ENCODE measurements at places on chromosomes 5 and 9. TPM values are rescaled to one million over a fixed set of nuclear protein-coding genes. Genes with fewer than 3 reads are reported as not detected.

DNA sequence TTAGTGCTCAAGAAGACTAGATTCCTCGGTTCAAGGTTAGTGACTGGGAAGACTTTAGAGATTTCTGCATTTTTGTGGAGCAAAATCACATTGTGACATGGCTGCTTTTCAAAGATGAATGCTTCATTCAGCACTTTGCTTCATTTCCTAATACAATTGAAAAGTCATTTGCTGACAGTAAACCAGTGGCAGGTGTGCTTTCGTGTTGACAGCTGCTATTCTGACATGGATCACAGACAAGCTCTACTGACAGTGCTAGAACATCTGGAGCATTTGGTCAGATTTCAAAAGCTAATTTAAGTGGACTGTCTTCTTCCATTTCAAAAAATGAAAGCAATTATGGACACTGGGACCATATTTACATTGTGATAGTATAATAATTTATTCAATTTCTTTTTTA lies 1060.1 kb downstream of the PTPRD start:
- no peak for DNase-seq

Gene TAF11L10
- not detected for total RNA-seq

GRCh38 chr9:90904706-90905478 lies 103.3 kb downstream of the SYK start:
- no peak for DNase-seq

DNA sequence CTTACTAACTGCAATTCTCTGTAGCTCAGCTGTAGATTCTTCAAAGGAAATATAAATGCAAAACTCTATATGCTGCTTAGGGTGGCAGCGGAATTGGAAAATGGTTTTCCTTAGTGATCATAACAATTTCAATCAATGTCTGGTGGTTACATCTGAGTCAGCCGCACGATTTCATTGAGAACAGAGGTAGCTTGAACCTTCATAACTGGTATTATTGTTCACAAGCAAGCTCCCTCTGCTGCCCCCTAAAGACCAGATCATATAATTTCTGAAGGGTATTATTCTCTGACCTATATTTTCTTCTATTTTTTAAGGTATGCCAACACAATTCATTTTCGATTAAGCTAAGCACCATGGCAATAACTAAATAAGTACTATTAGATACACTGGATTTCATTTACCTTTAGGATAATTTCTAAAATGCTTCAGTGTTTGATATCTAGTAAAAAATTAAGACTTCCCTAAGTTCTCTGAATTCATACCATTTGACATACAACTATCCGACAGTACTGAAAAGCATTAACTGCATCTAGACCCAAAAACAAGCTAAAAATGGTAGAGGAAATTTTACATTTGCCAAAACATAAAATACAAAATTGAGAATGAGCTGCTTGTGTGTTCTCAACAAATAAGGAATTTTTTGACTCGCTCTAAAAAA lies 181.1 kb upstream of the SPEF2 start:
- peak; percentile 20 for DNase-seq

DNA sequence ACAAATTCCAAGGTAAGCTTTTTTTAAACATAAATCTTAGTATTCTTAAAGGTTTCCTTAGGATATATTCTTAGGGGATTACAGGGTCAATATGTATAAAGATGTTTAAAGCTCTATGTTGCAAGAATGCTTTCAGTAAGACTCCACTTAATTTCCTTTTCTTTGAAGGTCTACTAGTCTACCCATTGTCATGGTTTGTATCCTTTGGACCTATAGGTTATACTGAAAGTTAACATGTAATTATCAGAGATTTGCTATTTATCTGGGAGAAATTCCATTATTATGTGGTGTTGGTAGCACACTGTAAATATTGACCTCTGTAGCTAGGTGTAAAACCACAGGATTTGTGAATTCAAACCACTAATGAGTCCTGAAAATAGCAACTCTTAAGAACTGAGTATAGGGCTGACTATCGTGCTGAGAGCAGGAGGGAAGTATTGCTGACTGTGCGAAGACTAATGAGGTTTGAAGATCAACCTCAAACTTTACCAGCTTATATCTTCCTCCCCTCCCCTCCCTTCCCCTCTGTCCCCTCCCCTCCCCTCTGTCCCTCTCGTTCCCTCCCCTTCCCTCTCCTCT lies 85.6 kb downstream of the GADD45G start:
- DNase-seq = no peak

Gene SHC3
- 0.27 TPM for total RNA-seq
